ENCODE measurements at places on chromosomes 1 and 21. TPM values are rescaled to one million over a fixed set of nuclear protein-coding genes. Genes with fewer than 3 reads are reported as not detected.

GRCh38 chr1:34618381-34618780 is 136.5 kb upstream of the GJB5 start:
- DNase-seq = no peak

- DNase-seq = no peak
Observed at GRCh38 chr21:44920694-44921604, at the start of gene ITGB2. Gene ITGB2 (minus strand): TSS chr21:44920899. CDS start chr21:44910782, 10,117 bp downstream.

DNA sequence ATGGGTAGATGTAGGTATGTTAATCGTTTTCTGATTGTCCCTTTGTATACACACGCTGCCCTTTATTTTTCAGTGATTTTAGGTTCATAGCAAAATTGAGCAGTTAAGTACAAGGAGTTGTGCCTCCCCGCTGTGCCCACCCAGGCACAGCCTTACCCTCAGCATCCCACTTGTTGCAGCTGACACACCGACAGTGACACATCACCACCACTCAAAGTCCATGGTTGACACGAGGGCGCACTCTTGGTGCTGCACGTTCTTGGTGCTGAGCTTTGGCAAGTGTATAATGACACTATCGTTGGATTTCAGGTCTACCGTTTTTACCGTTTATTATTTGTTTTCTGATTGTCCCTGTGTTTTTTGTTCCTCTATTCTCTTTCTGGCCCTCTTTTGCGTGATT is 15.6 kb downstream of the C1orf159 start:
- no peak for DNase-seq

DNA sequence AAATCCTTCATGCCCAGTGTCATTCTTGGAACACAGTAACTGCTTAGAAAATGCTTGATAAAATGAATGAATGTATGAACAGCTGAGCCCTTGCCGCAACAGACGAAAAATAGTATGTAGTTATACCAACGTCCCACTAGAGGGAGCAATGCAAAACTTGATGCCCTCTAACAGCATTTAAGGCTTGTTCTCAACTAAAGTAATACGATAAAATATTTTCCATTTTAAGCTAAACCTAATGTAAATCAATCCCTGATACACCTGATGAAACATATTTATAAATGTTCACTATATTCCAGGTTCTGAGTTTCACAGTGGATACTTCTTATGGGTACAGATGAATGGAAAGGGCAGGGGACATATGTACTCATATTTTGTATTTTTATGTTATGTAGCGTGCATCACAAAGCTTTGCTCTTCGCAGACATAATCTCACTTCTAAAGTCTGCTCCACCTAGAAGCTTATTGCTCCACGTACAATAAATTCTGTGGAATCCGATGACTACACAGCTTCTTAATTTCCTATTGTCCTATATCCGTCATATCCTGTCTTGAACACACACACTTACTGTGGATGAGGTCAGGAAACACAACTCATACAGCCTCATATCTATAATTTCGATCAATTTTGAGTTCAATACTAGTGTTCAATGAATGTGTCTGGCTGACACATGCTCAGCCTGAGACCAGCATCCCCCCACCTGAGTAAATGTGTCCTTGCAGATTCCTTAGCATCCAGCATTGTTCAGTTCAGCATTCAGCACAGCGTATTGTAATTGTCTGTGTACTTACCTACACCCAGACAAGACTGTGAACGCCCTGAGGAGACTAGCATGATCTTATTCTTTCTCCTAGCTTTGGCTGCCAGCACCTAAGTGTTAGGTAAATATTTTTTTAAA is 4.4 kb upstream of the UTP25 start:
- no peak for DNase-seq

- no peak for DNase-seq
Observed at GRCh38 chr1:227058321-227058751, 118.2 kb downstream of the COQ8A start.

DNA sequence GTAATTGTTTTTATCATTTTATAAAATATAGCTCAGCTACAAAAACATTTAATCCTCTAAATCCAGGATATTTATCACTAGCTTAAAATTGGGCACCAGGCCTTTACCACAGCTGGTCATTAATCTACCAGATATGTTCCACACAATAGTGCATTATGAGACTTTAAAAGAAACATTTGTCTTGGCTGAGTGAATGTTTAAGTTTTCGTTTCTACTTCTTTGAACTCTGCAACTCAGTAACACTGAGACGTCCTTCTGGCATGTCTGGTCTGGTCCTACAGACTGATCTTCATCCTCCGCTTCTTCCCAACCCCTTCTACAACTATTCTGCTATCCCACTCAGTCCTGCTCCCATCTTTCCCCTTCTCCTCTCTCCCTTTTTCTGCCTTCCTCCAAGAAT is 296.2 kb downstream of the NEGR1 start:
- no peak for DNase-seq

GRCh38 chr1:29695803-29696202 is 459.5 kb downstream of the PTPRU start:
- no peak for DNase-seq

DNA sequence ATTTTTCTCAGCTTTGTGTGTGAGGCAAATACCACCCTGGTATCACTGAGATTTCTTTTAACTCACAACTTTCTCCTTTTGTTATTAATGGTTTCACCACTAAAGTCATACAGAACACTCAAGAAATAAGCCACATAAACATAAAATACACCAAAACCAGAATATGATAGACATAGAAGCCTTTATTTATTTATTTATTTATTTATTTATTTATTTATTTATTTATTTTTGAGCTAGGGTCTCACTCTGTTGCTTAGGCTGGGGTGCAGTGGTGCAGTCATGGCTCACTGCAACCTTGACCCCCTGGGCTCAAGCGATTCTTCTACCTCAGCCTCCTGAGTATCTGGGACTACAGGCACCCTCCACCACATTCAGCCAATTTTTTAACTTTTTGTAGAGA is 12.5 kb downstream of the KRTAP8-1 start:
- DNase-seq = no peak

- DNase-seq = no peak
Observed at GRCh38 chr1:201753492-201753891, 75.5 kb upstream of the IPO9 start.

- no peak for DNase-seq
Observed at GRCh38 chr1:93992954-93993353, 83.7 kb upstream of the GCLM start.

GRCh38 chr1:153288634-153289275 is 24.0 kb downstream of the PGLYRP3 start:
- DNase-seq = no peak

DNA sequence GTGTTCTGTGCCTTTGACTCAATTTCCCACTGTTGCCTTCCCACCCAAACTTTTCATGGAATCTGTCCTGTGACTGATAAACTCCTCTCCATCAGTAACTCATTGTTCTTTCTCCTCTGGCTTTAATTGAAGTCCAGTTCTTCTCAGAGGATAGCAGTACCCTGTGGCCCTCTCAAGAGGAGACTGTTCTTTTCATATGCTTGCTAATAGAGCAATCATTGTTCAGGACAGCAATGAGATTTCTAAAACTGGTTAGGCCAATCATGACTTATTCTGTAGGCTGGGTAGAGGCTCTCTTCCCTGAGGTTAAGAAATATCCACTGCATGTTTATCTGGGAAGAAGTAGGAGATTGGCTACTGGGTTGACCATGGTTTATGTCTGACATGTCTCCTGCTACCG is 98.8 kb downstream of the CHD1L start:
- no peak for DNase-seq

- no peak for DNase-seq
Observed at GRCh38 chr1:199682081-199682480, 345.4 kb upstream of the NR5A2 start.

GRCh38 chr1:7482077-7482476 is 289.0 kb upstream of the VAMP3 start:
- no peak for DNase-seq

GRCh38 chr1:153513666-153514065 is 22.1 kb downstream of the S100A6 start:
- no peak for DNase-seq

- DNase-seq = no peak
Observed at GRCh38 chr1:203475012-203475981, at the start of gene PRELP. Gene PRELP (plus strand): TSS chr1:203475806. CDS start chr1:203483185, 7,379 bp downstream.

DNA sequence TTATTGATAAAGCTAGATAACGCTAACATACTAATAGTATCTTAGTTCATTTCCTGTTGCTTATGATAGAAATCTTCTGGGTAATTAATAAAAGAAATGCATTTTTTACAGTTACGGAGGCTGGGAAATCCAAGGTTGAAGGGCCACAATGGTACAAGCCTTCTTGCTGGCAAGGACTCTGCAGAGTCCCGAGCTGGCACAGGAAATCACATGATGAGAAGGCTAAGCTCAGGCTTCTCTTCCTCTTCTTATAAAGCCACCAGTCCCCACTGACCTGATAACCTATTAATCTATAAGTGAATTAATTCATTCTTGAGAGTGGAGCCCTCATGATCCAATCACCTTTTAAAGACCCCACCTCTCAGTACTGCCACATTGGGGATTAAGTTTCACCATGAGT is 82.6 kb downstream of the GPR161 start:
- DNase-seq = no peak

- no peak for DNase-seq
Observed at GRCh38 chr1:15417059-15417934, 7.6 kb downstream of the EFHD2 start.

GRCh38 chr1:225962440-225962975 is 21.5 kb upstream of the LEFTY2 start:
- no peak for DNase-seq

- DNase-seq = no peak
Observed at GRCh38 chr1:13935336-13935735, 235.3 kb downstream of the PRDM2 start.

DNA sequence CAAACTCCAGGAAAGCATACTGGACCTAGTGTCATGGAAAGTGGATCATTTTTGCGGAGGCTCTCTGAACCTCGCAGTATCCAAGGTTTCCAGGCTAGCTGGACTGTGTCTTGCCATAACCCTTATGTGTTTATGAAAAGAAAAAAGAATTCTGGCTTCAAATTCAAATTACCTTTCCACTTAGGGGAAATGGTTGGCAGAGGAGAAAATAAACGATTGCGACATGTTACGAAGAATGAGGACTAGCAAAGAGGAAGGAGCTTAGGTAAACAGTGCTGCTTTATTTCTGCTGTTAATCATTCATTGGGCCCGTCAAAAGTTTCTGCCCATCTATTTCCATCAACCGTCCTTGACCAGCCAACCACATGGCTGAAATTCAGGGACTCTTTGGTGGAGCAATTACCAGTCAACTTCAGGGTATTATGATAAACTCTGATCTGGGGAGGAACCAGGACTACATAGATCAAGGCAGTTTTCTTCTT is at the start of gene C4BPA:
C4BPA (plus strand) TSS at position 342 of the 482 bp plus-strand sequence. CDS start 8,793 bp downstream, outside the sequence.
- no peak for DNase-seq

DNA sequence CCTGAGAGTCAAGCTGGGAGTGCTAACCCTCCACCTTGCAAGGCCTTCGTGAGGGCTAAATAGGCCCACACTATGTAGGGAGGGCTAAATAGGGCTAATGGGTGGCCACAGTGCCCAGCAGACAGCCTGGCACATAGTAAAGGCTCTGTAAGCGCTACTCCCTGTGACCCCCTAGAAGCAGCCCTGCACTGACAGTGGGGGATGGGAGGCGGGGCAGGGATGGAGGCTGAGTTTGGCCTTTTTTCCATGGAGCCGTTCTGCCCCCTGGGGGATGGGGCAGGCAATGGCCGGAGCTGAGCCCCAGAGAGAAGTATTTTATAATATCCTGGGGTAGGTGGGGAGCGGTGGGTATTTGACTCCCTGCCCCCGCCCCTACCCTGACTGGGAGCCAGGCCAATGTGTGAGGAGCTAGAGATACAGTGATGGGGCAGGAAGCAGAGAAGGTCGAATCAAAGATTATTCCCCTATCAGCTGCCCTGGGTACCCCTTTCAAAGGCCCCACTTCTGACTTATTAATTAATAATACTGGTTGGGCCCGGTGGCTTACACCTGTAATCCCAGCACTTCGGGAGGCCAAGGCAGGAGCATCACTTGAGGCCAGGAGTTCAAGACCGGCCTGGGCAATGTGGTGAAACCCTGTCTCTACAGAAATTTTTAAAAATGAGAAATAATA is 42.3 kb downstream of the LACTBL1 start:
- DNase-seq = no peak

- no peak for DNase-seq
Observed at GRCh38 chr1:19179597-19180264, 30.3 kb downstream of the UBR4 start.

GRCh38 chr1:160063176-160063575 is 6.8 kb downstream of the KCNJ10 start:
- DNase-seq = no peak

GRCh38 chr1:239516579-239516978 is 130.2 kb downstream of the CHRM3 start:
- no peak for DNase-seq

DNA sequence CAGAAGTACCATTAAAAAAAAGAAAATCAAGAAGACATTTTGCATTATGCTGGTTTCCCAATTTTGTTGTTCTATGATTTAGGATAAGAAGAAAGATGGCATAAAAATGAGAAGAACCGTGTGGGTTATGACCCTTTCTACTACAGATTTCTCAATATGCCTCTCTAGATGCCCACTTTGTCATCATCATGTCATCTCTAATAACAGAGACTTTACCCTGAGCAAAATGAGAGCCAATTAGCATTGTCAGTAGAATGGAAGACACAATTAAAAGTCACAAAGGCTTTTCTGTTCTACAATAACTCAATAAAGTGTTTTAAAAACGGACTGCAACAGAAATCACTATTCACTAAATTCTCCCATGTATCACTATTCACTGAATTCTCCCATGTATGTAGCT is 85.5 kb downstream of the RAB3GAP2 start:
- no peak for DNase-seq

DNA sequence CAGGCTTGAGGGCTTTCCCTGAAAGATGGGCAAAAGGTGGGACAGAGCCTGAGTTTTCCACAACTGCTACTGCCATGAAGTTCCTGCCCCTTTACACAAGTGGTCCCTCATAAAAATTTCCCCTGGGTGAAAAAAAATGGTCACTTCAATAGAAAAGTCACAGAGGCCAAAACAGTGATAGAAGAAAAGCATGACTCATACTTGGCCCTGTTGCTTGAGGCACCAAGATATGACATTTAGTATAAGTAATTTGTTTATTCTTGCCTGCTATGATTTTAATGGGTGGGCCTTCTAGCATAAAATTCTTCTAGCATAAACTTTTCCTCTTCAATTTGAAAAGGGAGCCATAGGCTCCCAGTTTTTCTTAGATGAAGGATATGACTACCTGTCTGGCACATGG is 280.2 kb downstream of the DPYD start:
- no peak for DNase-seq

GRCh38 chr1:50066806-50067205 is 41.9 kb upstream of the ELAVL4 start:
- DNase-seq = no peak

- DNase-seq = no peak
Observed at GRCh38 chr1:24309762-24310485, 9.2 kb upstream of the GRHL3 start.

HENMT1 gene
- polyA plus RNA-seq = 12.6 TPM

SLAMF6 gene
- 0.10 TPM for polyA plus RNA-seq

EDN2 gene
- polyA plus RNA-seq = 3.3 TPM

TNFRSF8 gene
- 0.92 TPM for polyA plus RNA-seq

ADCY10 gene
- polyA plus RNA-seq = 0.45 TPM

CENPL gene
- polyA plus RNA-seq = 11.0 TPM

DIRAS3 gene
- polyA plus RNA-seq = 4.4 TPM

CDCA8 gene
- 16.2 TPM for polyA plus RNA-seq

MAP3K7CL gene
- polyA plus RNA-seq = 4.8 TPM

HSD11B1 gene
- polyA plus RNA-seq = 0.22 TPM

CYP4A11 gene
- 29.0 TPM for polyA plus RNA-seq

TTC22 gene
- 6.8 TPM for polyA plus RNA-seq

ZBTB7B gene
- polyA plus RNA-seq = 17.9 TPM

AADACL4 gene
- polyA plus RNA-seq = 0.97 TPM

PLA2G2D gene
- 0.06 TPM for polyA plus RNA-seq

Measured in left renal cortex interstitium (tissue), 4 donors.